ENCODE measurements at places on chromosomes 7 and 10.
A peak's percentile ranks its signal among the peaks of the same experiment; 100 is the strongest.

GRCh38 chr10:116101616-116102315, 171.2 kb downstream of the GFRA1 start:
- DNase-seq = peak; percentile 54

GRCh38 chr7:100543586-100543985, 4.6 kb downstream of the AGFG2 start:
- no peak for DNase-seq

- no peak for DNase-seq
These were observed 330.9 kb upstream of the ZNF32 start for GRCh38 chr10:43979551-43979950.

DNA sequence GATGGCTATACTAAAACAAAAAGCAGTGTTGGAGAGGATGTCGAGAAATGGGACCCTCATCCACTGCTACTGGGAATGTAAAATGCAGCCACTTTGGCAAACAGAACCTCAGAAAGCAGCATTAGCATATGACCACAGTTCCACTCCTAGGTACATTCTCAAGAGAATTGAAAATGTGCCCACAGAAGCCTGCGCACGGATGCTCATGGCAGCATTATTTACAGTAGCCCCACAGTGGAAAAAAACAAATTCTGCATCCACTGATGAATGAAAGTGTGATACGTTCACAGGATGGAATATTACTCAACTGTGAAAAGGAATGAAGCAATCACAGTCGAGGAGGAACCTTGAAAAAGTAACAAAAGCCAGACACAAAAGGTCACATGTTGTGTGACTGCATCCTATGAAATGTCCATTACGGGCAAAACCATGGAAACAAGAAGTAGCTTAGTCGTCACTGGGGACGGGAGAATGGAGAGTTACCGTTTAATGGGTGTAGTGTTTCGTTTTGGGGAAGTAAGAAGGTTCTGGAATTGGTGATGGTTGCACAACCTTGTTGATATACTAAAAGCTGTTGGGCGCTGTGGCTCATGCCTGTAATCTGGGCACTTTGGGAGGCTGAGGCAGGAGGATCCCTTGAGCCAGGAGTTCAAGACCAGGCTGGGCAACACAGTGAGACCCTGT, 2.5 kb upstream of the UPK3B start:
- DNase-seq = no peak

GRCh38 chr7:22663357-22663718, 63.7 kb upstream of the IL6 start:
- DNase-seq = peak; percentile 83

DNA sequence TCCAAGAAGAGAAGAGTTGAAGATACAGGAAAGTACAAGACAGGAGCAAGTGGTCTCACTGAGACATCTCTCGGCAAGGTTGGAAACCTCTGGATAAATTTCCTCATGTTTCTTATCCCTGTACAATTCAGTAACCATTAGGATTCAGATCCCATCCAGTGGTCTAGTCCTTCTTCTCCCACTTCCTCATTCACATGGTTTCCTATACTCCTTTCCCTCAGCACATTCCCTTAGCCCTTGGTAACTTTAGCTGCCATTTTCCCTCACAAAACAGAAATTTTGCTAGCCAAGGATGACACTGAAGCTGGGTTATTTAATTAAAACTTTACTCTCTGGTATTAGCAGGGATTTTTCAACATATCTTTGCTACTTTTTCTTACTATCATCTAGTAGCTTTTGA, 82.6 kb downstream of the CPED1 start:
- no peak for DNase-seq

DNA sequence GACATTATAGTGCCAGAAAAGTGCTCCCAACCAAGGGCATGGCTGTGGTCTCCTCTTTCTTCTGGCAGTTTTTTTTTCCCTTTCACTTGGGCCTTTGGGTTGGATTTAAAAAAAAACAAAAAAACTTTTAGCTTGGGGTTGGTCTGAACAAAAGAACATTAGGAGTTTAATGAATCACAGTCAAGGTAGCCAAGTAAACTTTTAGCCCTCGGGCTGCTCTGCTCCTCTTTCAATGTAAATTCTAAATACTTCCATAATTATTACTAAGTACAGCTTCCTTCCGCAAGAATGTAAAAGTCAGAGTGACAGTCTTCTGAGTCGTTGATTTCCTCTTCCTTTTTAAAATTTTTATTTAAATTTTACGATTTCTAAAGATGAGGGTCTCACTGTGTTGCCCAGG, 79.2 kb downstream of the NRF1 start:
- DNase-seq = peak; percentile 27

DNA sequence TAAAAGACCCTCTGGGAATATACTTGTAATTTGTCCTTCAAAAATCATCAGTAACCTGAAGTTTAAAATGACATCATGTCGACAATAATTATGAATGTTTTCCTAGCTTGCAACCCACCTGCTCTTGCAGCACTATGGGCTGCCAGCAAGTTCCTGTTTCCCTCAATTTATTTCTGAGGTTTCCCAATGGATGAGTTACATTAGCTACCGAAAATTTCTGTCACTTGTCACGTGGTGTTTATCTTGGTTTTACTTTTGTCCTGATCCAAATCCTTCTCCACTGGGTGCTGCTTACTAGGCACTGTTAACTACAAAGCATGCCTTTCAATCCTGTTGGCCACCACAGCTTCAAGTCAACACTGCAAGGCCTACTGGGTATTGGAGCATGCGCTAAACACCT, 31.5 kb downstream of the GIMAP8 start:
- DNase-seq = no peak

- peak; percentile 95 for DNase-seq
These were observed 75.2 kb downstream of the DNAJB6 start for GRCh38 chr7:157412021-157412443.

DNA sequence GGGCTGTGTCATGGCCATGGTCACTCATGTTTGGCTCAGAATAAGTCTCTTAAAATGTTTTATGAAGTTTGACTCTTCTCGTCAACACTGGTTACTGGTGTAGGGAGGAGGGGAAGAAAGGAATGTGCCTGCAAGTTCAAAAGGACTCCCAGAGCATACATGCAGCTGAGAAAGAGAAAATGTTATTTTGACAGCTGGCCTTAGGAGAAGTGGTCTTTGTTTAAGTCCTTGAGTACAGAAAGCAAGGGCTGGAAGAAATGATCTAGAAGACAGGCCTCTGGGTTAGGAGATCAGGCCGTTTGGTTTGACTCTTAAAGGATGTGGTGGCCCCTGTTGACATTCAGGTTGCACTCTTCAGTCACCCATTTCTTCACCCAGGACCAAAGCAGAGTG, 245.5 kb downstream of the REEP3 start:
- peak; percentile 22 for DNase-seq

DNA sequence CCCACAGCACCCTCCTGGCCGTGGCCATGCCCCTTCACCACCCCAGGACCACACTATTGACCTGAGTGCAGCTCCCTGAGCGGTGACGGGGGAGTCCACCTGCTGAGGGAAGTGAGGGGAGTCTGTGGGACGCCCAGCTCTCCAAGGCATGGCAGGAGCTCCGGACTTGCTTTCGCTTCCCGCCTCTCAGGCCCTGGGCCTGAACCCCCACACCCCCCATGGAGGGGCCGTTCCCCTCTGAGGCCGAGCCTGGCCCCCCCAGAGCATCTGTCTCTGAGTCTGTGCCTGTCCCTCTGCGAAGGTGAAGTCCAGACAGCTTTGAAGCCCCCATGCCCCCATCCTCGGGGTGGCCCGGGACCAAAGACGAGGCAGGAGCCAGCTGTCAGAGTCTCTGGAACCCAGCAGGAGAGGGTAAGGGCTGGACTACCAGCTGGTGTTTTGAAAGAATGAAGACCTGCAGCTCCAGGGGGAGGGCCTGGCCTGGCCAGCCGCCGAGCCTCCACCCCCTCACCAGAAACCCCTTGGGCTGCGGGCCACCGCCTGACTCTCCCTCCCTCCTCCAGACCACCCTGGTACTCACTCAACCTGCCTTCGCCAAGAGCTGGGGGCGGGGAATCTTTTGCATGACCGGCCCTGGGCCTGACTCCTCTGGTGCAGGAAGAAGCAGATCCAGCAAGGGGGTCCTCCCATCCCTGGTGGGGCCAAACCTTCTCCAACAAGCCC, 114.0 kb downstream of the PDGFA start:
- no peak for DNase-seq

DNA sequence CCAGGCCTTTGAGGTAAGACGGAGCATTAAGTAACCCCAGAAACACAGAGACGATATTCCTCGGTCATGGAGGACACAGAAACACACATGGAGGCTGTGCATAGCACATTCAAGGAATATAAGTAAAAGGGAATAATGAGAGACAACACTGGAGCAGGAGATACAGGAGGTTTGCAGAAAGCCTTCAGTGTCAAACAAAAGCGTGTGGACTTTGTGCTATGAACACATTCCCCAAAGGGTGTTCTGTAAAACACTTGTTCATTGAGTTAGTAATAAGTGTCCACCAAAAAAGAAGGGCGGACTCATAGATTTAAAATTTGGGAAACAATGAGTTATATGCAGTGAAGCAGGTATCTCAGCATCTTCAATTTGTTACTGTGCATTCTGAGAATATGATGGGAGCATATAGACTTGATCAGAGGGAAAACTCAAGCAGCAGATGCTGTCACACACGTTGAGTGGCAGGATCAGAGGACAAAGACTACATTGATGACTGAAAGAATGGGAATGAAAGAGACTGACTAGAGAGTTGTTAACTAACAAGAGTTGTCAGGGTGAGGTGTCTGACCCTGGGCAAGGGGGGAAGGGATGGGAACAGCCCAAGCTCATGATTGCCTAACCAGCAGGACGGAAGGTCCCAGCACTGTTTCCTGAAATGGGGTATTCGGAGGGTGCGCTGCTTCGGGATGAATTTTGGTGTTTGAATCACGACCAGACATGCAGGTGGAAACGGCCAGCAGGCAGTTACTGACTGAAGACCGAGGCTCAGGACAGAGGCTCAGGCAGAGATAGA, 85.2 kb upstream of the VIPR2 start:
- DNase-seq = no peak

DNA sequence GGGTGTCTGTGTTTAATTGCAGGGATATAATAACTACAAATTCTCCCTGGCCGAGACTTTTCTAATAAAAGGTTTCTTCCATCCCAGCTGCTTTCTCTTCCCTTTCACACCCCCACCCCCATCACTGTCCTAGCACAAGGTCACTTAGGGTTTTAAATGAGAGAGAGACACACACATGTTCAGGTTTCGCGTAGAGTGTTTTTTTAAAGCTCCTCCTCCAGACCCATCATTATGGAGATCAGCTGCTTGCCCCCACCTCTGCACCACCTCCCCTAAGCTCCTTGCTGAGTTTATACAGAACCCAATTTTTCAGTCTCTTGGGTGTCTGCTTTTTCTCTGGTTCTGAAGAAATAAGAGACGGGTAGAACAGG, 18.6 kb downstream of the LRMDA start:
- no peak for DNase-seq

DNA sequence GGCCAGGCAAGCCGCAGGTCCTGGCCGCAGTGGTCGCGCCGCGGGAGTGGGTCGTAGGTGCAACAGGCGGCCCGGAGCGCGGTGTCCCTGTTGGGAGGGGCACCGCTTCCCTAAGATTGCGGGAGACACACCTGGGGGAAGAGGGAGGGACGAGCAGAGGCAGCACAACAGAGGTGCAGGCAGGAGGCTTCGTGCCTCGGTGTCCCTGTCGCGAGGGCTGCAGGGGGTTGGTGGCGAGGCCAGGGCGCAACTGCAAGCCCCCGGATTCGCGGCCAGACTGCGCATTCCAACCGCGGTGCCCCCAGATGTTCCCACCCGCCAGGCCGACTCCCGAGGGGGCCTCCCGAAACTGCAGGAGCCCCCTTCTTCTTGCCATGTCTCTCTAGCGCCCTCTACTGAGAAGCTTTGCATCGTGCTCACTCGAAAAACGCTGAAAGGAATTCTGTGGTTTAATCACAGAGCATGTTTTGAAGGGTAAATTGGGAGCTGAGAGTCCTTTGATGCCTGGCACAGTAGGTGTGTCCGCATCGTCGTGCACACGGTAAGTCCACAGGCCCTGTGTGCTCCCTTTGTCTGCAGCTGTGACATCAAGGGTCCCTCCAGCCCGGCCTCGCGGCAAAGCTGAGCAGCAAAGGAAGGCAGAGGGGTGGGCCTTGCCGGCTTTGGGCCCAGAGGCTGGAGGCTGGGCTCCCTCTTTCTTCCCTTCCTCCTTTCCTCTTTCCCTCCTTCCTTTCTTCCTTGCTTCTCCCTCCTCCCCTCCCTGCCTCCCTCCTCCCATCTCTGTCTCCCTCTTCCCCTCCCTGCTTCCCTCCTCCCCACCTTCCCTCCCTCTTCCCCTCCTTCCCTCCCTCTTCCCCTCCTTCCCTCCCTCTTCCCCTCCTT, 6.2 kb upstream of the MBL2 start:
- peak; percentile 18 for DNase-seq

- DNase-seq = no peak
These were observed 197.4 kb upstream of the FOXP2 start for GRCh38 chr7:114217026-114217806.

- no peak for DNase-seq
These were observed 82.9 kb downstream of the ELFN1 start for GRCh38 chr7:1752771-1753563.

- no peak for DNase-seq
These were observed 209.3 kb downstream of the AHR start for GRCh38 chr7:17507717-17508116.

DNA sequence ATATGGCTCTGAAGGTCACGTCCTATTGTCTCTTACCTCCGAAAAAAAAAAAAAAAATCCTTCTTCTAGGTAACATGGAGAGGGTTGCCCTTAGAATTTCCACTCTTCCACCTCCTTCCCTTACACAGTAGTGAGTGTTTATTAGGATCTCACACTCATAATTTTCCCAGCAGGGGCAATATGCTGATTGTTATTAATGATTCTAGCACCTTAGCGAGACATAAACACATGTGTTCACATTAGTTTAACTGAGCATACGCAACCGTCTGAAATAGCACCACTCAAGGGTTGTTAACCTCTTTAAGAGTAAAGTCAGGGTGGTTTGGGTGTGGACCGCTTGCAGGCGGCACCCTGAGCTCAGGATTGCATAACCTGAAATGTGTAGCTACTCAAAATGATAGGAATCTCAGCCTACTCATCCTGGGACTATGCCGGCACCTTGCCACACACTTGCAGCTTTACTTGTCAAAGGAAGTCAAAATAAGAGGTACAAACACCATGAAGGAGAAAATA, 52.2 kb downstream of the CPEB3 start:
- DNase-seq = peak; percentile 43

All from IMR-90 (cell line).